ENCODE measurements at places on chromosomes 12 and 14.
A peak's percentile ranks its signal among the peaks of the same experiment; 100 is the strongest.

GRCh38 chr12:17169726-17170471, 563.9 kb upstream of the LMO3 start:
- DNase-seq = no peak

DNA sequence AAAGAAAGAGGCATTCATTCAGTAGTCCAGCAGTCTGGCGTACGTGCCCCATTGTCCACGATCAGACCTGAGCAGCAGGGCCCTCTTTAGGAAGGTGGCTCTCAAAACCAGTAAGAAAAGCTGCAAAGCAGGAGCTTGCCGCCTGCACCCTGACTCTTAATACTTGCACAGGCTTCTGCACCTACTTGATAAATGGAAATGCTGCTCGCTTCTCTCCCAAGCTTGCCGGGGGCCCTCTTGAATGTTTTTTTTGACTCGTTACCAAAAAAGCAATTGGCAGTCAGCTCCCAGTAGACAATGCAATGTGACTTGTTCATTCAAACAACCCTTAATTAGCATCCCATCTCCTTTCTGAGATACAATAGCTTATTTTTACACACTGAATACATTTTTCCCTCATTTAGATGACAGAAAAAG, 27.2 kb upstream of the PTPRB start:
- peak; percentile 7 for DNase-seq

DNA sequence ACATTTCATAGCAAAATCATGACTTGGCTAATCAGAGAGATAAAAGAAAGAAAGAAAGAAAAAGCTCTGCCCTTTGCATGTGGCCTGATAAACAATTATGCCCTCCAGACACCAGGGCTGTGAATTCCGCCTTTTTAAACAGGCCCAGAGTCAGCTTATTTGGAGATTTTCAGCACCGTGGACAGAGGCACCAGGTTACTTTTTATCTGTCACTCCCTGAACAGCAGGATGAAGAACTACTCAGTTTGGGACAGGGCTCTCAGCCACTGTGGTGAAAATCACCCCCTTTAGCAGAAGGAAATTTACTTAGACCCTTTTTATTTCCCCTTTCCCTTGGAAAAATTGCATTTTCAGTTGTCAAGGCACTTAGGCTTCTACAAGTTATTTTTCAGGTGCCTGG, 359.9 kb downstream of the NRXN3 start:
- DNase-seq = peak; percentile 1

DNA sequence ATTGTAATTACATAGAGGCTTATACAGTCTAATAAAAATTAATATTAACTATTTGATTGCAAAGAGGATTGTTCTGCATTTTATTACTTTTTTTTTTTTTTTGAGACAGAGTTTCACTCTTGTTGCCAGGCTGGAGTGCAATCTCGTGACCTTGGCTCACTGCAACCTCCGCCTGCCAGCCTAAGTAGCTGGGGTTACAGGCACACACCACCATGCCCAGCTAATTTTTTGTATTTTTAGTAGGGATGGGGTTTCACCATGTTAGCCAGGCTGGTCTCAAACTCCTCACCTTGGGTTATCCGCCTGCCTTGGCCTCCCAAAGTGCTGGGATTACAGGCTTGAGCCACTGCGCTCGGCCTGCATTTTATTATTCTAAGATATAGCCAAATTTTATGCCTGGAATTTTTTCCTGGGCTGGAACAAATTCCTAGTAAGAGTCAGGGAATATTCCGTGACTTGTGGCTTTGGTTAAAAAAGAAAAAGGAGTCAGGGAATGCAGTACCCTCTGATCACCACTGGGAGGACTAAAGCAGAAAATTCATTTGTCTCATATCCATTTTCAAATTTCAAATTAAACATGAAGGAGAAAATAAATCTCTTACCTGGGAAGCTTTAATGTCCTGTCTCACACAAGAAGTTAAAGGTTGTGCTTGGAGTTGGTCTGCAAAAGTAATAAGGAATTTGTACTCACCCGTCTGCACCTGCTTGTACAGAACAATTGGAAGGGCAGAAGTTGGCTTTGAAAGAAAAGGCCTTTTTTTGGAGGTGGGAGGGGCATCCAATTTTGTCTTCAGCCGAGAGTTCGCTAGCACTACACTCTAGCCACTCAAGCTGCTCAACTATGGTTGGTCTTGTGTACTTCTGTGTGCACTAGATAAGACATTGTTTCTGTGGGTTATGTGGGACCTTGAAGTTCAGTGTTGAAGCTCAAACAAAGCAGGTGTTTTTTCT, 8.7 kb downstream of the MARK3 start:
- no peak for DNase-seq

DNA sequence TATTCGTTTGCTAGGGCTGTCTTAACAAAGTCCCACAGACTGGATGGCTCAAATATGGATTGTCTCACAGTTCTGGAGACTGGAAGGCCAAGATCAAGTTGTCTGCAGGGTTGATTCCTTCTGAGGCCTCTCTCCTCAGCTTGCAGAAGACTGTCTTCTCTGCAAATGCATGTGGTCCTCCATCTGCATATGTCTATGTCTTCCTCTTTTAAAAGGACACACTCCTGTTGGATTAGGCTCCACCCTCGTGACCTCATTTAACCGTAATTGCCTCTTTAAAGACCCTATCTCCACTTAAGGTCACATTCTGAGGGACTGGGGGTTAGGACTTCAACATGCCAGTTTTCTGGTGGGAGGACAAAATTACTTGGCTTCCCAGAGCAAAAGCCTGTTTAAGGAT, 123.3 kb downstream of the SLC38A6 start:
- no peak for DNase-seq

GRCh38 chr12:56020423-56021184, at the start of gene IKZF4:
Gene IKZF4, plus strand, starts transcription at chr12:56021043. Its CDS starts 451 bp downstream, at chr12:56021494.
- DNase-seq = no peak

All from H54 (cell line).